ENCODE measurements at places on chromosomes 6 and 20.

GRCh38 chr6:44133981-44134711 lies 6.8 kb downstream of the TMEM63B start:
- no peak for DNase-seq

GRCh38 chr6:73088138-73088813 lies 137.0 kb downstream of the KHDC1L start:
- no peak for DNase-seq

- DNase-seq: no peak
These were observed 377.1 kb downstream of the ADGRB3 start for GRCh38 chr6:69012211-69012610.

DNA sequence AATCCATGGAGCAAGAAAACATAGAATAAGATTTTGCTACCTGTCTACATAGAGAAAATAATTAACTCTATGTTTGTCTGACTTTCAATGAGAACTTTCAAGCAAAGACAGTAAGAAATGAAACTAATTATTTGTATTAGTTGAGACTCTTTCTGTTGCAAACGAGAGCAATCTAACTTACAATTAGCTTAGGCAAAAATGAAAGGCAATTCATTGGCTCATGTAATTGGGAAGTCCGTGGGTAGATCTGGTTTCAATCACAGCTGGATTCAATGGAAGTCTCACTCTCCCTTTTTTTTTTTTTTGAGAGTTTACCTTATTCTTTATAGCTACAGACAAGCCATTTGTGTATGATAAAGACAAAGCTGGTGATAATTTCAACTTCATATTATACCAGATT lies 68.2 kb upstream of the STXBP5 start:
- DNase-seq: no peak

- DNase-seq: no peak
These were observed 69.1 kb upstream of the PRSS16 start for GRCh38 chr6:27178407-27178730.

DNA sequence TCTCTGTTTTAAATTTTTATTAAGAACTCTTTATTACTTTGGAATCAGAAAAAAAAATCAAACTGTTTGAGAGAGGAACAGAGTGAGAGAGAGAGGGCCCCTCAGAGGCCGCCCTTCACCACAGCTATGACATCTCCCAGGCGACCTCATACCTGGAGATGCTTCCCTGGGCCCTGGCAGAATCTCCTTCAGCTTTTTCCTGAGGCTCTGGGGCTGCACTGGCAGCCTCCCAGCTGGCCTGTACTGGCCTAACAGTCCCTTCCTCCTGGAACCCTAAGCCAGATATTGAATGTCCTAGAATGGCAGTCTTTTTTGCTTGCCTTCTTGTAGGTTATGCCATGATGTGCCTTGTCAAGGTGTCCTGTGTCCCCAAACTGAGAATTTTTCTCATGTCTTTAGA lies 13.7 kb downstream of the ABHD12 start:
- no peak for DNase-seq

DNA sequence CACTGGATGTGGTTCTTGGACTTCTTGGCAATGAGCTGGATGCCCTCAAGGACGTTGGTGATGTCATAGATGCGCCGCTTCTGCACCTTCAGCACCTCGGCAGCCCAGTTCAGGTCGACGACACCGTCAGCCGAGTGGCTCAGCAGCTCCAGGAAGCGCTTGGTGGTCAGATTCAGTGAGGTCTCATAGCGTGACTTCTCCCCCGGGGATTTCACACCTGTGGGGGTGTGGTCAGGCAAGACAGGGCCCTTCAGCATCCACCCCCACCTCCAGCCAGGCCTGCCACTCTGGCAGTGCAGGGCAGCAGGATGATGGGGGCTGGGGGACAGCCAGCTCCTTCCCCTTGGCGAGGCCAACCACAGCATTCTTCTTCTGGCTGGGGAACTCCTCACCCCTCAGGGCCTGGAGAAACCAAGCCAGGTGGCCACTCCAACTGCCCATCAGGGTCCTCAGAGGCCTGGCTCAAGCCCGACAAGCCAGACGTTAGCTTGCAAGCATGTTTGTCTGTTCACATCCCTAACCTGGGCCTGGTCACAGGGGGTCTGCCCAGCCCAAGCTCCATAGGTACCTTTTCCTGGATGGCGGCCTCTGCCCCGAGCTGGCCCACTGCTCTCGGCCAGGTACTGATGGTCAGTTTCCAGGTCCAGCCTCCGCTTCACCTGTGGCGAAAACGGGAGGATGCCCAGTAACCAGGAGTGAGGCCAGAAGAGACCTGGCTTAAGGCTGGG lies 5.7 kb upstream of the NECAB3 start:
- no peak for DNase-seq

DNA sequence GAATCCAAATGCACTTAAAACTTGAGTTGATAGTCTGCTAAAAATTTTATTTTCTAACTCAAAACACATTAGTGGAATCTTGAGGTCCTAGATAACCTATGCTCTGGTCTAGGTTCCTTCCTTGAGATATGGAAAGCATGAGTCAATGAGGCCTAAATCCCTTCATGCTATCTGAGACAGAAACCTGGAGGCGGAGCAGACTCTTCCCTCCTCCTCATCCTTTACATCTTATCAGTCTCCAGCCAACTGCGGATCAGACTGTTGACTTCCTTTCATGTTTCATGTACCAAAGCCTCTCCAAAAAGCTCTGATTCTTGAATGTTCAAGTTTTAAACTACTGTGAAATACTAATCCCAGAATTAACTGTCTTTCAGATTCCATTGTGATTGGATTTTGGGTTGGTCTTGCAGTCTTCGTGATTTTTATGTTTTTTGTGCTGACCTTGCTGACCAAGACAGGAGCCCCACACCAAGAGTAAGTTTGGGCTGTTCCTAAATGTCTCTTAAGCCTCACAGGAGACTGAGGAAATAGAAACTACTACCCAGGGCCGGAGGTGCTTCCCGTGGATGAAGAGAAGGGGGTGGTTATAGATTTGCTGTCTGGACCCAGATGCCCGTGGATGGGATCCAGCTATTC lies 29.1 kb downstream of the MRAP2 start:
- DNase-seq: no peak
